CD8-positive, alpha-beta T cell (primary cell): ENCODE measurements at places on chromosomes 2 and 18.

DNA sequence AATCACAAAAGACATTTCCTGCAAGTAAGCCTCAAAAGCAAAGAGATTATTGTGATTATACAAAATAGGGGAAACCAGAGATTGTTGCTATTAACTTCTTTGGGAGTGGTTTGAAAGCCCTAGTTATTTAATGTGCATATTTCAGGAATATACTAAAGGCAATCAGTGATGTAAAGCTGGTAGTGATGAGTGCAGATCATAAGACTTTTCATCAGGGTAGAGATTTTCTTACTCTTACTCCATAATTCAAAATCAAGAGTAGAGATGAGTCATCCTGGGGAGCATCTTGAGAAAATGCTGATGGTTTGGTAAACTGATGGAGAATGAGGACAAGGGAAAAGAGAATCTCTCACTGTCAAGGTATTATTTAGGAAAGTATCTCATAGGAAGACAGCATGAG is 309.5 kb downstream of the FBXO15 start:
- DNase-seq = no peak

GRCh38 chr2:142445551-142446072 is 314.8 kb upstream of the LRP1B start:
- DNase-seq = no peak

DNA sequence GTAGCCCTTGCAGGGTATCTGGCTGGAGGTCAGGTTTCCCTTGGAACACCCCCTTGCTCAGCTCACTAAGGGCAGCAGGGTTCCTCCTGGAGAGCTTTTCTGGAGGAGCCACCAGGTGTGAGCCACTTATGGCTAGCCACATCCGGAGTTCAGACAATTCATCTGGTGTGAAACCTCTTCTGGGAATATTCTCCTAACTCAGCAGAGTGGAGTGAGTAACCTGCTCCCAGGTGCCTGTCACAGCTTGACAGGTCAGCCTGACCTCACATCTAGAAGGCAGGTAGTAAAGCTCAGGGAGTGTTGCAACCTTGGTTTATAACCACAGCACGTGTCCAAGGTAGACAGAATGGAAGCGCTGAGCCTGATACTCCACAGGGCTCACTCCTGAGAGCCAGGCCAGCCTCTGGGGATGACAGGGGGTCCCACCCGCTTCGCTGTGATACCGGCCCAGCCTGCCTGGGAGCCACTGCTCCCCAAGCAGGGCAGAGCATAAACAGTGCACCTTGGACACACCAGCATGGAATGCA is 62.6 kb upstream of the TGFA start:
- DNase-seq = no peak

- DNase-seq = no peak
Observed at GRCh38 chr2:124970030-124970429, 944.9 kb downstream of the CNTNAP5 start.

DNA sequence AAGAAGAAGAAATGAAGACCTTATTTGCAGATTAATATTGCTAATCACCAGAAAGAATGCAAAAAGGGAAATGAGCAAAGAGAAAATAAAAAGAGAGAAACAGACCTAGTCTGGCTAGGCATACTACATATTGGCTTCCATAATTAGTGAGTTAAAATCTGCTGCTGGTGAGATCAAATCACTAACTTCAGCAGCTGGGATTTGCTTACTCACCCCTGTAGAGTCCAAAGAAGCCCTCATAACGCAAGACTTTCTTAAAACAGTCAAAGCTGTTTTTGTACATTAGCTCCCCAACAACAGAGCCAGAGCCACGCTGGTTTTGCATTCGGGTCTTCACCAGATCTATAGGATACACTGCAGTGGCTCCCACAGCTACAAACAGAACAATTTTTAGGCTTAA is 80.9 kb downstream of the SLC25A12 start:
- DNase-seq = no peak

- DNase-seq = no peak
Observed at GRCh38 chr2:119486886-119487285, 37.4 kb downstream of the SCTR start.

DNA sequence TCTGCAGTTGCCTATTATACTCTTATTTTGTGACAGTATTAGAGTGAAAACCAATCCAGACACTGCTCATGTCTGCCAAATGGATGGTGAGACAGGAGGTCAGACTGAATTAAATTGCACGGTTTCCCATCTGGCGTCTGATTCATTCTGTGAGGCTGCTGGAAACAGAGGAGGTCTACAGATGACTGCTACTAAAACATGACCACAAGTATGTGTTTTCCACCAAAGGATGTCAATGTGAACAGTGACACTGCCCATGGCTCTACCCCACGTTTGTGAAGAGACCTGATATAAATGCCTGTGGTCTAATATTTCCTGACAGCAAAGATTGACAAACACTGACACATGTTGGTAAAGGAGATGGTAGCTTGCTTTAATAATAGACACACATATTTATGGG is 104.3 kb upstream of the ST6GAL2 start:
- no peak for DNase-seq

- no peak for DNase-seq
Observed at GRCh38 chr2:8641301-8641965, 40.4 kb upstream of the ID2 start.

- DNase-seq = no peak
Observed at GRCh38 chr2:40192864-40193669, 258.8 kb downstream of the SLC8A1 start.

GRCh38 chr2:42359965-42360483 is 993 bp downstream of the COX7A2L start:
- peak; percentile 33 for DNase-seq

DNA sequence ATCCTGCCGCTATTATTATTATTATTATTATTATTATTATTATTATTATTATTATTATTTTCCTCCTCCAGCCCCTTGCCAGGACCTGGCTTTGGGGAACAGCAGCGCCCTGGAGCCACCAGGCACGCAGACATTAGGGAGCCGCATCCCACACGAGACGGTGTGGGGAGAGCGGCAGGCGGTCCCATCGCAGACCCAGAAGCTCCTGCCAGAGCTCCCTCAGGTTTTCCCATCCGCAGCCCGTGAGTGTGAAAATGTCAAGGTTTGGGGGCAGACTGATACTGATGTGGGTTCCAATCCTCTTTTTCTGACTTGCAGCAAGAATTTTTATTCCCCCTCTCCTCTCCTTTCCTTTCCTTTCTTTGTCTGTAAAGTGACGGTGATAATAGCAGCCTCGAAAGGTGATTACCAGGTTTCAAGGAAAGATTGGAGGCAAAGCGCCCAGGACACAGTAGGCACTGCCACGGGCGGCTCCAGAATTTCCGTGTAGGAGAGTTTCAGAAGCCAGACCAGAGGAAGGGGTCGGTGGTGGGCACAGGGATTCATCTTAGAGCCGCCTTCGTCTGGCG is 816 bp downstream of the SCTR start:
- DNase-seq = no peak

- no peak for DNase-seq
Observed at GRCh38 chr2:190663839-190664238, 15.0 kb downstream of the NAB1 start.

GRCh38 chr18:78323453-78324197 is 656.0 kb upstream of the SALL3 start:
- no peak for DNase-seq

- DNase-seq = no peak
Observed at GRCh38 chr2:32688541-32688940, 60.7 kb downstream of the TTC27 start.

- DNase-seq = no peak
Observed at GRCh38 chr2:29015701-29016470, 34.8 kb downstream of the TOGARAM2 start.

- no peak for DNase-seq
Observed at GRCh38 chr2:239499726-239500573, 99.1 kb upstream of the HDAC4 start.

DNA sequence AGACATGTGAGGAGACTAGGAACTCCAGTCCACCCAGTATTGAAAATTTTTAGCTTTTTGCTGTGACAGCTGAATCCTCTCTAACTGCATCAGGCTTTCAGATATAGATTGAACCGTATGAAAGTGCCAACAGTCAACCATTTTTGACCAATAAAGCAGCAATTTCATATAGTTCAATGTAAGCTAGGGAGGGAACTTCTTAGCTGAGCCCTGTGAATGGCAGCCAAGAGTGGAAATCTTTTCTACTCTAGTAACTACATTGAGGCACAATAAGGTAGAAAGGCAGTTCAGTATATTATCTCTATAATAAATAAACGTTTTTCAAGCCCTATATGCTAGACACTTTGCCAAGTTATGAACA is 96.3 kb upstream of the TANK start:
- no peak for DNase-seq

DNA sequence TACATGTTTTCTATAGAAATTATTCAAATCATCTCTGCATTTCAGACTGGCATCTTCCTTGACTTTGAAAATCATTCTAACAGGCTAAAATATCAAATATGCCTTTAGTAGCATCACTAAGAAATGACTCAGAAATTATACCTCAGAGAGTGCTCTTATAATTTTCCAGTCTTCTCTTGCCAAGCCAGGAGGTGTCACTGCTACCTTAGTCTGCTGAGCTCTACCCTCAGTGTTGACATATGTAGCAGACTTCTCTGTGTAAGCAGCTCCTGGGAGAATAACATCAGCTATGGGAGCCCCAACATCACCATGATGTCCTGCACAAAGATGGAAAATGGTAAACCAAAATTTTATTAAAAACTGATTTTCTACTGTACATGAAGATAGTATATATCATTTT is 31.6 kb downstream of the NDUFS1 start:
- no peak for DNase-seq

- DNase-seq = no peak
Observed at GRCh38 chr2:20611077-20611843, 39.6 kb downstream of the HS1BP3 start.

DNA sequence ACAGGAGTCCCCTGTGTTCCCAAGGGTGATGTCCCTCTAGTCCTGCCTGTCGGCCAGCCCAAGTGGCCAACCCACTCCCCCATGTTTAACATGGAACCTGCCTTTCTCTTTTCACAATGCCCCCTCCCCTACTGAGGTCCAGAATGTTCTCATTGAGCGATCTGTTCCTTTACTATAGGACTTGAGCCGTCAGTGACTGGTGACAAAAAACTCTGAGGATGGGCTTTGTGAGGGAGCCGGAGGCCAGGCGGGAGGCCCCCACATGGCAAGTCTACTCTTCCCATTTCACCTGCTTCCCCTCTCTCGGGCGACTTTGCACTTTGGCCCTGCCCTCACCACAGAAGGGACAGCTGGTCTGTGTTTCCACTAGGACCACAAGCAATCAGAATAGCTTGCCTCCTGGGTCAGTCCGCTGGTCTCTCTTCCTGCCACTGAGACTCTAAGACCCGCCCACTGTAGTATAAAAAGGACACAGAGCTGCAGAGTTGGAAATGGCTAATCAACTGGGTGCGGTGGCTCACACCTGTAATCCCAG is 146.5 kb upstream of the RAB12 start:
- DNase-seq = no peak

DNA sequence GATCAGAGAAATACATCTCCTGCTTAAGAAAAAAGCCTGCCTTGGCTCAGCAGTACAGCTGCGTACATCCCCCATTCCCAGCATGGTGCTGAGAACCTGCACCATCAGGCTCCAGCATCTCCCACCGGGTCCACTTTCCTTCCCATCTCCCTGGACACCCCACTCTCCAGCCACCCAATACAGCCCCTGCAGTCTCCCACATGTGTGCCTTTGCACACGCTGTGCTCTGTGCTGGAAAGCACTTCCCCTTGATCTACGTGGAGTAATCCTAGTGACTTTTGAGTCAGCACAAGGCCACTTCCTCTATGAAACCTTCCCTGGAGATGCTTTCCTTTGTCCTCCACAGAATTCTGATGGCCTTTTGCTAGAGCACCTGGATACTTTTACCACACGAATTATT is 17.0 kb downstream of the STAT1 start:
- no peak for DNase-seq

- no peak for DNase-seq
Observed at GRCh38 chr2:118371515-118371914, 283.2 kb downstream of the INSIG2 start.

DNA sequence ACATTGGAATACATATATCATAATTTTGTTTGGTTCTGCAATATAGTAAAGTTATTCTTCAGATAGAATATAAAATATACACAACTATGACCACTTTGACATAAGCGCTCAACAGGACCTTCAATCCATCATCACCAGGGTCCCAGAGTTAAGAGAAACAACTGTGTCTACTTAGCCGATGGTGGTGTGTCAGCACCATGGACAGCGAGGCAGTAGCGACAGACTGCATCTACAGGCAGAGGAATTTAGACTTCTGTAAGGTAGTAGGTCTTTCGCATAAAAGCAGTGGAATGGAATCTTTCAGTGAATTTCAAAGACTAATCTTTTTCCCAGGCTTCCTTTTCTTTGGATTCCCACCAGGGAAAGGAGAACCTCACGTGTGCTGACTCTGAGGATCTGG is 20.5 kb upstream of the LRPPRC start:
- DNase-seq = no peak

DNA sequence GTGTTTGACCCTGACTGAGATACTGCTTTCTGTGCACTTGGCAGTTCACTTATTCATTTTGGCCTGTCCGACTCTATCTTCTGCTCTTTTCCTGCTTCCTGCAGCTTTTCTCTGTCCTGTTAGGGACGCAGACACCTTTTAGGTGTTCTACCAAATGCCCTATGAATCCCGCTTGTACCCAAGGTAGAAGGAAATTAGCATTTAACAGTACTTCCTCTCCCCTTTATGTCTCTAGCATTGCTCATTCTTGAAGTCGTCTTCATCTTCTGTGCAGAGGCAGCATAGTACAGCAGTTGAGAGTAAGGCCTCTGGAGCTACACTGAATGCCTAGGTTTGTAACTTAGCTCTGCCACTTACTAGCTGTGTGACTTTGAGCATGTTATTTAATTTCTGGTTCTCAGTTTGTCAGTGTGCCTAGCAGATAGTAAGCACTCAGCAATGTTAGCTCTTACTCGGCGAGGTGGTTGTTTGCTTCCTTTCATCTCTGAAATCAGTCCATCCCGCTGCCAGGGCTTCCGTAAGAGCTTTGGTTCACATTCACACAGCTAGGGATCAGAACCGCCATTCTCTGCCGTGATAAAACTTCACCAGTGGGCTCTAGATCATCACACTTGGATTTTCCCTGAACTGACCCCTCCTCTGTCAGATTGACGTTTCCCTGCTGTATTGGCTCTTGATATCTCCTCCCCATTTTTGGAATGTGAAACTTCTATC is 1.4 kb downstream of the CCT7 start:
- no peak for DNase-seq

GRCh38 chr2:219073413-219074129 is 12.8 kb upstream of the IHH start:
- DNase-seq = no peak

DNA sequence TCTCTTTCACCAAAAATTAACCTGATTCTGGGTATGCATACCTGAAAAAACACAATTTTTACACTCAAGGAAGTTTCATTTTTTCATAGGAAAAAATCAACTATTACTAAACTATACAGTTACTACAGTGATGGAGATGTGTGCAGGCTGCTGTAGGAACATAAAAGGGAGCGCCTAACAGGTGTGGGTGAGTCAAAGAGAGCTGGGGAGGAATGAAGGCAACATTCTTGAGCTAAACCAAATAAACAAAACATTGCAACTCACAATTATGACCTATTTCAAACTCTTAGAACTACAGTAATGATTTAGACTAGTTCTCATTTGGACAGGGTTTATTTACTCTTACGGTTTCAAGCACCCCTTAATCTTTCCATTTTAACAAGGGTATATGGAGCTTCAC is 13.4 kb upstream of the CLASP1 start:
- no peak for DNase-seq

- DNase-seq = no peak
Observed at GRCh38 chr18:51593931-51594330, 396.4 kb upstream of the MEX3C start.
